ENCODE measurements at places on chromosomes 7 and 10.

- DNase-seq: no peak
Measured at GRCh38 chr10:33098951-33099663, 141.1 kb upstream of the ITGB1 start.

- DNase-seq: no peak
Measured at GRCh38 chr10:93516006-93516380, 19.6 kb downstream of the CEP55 start.

- no peak for DNase-seq
Measured at GRCh38 chr10:117351558-117351957, 23.7 kb downstream of the PDZD8 start.

DNA sequence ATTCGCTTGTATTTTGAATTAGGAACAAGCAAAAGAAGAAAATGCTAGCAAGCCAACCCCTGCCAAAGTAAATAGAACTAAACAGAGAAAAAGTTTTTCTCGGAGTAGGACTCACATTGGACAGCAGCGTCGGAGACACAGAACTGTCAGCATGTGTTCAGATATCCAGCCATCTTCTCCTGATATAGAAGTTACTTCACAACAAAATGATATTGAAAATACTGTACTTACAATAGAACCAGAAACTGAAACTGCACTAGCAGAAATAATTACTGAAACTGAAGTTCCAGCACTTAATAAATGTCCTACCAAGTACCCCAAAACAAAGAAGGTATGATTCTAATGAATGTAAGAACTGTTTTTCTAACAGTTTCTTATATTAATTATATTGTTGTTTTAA, 87.9 kb downstream of the KMT2E start:
- DNase-seq: no peak

- DNase-seq: no peak
Measured at GRCh38 chr10:10528563-10528910, 489.1 kb upstream of the CELF2 start.

- DNase-seq: no peak
Measured at GRCh38 chr7:77542409-77542808, 5.3 kb downstream of the PTPN12 start.
